ENCODE measurements at places on chromosomes 2 and 18.

DNA sequence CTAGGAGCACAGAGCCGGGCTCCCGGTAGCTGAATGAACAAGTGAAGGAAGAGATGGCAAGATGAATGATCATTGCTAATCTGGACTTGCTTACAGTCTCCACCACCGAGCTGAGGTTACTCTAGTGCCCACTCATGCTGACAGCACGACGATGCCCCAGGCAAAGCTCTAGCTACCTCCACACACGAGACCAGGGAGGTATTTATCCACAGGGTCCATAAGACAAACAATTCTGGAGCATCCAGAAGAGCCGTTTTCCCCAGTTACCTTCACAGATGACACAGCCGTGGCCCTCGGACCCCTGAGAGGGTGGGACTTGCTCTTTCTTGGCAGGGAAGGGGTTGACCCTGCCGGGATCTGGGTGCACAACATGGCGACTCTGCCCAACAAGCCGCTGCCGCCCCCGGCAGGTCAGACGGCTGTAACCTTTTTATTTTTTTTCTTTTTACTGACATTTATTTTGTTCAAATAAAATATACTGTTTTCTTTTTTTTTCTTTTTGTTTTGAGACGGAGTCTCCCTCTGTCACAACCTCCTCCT is 120.3 kb downstream of the PXDN start:
- DNase-seq = no peak

GRCh38 chr2:48207201-48207641 is 300.9 kb upstream of the FBXO11 start:
- DNase-seq = no peak

DNA sequence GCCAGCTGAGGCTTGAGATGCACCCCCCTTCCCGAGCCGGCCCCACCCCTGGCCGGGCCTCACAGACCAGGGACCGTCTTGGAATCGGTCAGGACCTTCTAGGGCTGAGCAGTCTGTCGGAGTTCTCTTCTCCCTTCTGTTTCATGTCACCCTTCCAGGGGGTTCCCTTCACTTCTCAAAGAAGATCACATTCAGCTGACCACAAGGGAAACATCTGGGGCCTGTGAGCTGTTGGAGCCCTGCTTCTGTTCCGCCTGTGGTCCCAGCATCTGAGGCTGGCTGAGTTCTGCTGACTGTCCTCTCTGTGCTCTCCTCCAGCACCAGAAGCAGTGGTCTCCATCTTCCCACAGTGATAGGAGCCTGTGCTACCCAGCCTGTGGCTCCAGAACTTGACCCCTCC is 106.5 kb downstream of the SEPTIN10 start:
- DNase-seq = no peak

- no peak for DNase-seq
Observed at GRCh38 chr2:156191527-156191926, 141.0 kb downstream of the NR4A2 start.

GRCh38 chr2:152099367-152100050 is 665 bp upstream of the CACNB4 start:
- no peak for DNase-seq

DNA sequence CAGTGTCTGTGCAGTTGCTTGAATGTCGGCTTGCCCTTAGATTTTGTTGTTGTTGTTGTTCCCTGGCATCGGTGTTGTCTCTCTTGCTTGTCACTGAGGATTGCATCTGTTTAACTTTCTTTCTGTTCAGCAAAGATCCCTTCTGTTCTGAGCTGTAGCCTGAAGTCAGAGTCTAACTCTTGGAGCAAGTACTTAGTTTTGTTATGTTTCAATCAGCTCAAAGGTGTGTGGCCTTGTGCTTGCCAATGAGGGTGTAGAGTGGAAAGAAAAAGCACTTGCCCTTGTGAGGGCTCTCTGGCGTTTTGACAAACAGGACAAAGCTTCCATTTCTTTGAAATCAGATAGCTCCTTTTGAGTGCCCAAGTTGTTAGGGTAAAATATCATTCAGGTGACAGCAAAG is 757.1 kb upstream of the CDH7 start:
- no peak for DNase-seq

DNA sequence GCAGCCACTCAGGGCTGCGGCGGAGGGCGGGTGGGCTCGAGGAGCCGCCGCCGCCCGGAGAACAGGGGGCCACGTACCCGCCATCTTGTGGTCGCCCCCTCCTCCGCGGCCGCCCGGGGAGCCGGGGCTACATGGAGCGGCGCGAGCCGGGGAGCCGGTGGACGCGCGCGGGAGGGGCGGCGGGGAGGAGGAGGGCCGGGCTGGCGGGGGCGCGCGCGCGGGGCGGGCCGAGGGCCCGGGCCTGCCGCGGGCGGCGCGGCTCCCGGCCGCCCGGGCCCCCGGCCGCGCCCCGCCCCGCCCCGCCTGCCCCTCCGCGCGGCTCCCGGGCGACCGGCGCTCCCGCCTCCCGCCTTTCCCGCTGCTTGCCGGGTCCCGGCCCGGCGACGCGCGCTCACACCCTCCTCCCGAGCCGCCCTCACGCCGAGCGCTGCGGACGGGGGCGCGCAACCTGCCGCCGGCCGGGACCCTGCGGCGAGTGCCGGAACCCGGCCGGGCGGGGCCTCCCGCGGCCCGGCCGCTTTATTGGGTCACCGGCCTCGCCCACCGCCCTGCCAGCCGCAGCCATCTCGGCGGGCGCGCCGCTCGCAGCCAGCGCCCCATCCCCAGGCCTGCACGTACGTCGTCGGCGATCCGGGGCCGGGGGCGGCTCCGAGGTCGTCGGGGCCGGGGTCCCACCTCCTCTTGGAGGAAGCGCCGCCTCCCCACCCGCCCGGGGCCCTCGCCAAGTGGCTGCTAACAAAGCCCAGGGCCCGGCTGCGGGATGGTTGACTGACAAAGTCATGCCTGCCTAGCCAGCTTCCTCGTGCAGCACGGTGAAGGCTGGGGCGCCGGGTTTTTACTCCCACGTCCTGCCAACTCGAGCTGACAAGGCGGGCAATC is at the start of gene PPP4R1:
Gene PPP4R1 (minus strand): TSS at position 159 of the 879 bp plus-strand sequence. CDS start 75 bp downstream, at position 84.
- peak; percentile 33 for DNase-seq

DNA sequence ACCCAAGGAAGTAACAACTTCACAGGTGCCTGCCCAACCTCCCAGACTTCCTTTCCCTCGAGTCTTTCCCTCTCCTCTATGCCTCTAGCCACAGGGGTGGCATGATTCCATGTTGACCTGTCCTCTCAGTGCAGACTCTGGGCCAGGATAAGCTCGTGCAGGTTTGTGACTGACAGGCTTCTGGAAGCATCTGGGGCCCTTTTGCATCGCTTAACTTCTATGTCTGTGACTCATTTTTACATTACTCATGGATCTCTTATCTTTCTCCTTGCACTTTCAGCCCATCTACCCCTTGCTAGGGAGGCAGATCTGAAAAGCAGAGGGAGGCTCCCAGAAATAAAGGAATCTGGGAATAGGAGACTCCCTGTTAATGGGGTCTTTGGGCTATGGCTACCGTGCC is 98.5 kb upstream of the RIOK3 start:
- no peak for DNase-seq

GRCh38 chr2:12618576-12618975 is 98.2 kb upstream of the TRIB2 start:
- DNase-seq = no peak

- no peak for DNase-seq
Observed at GRCh38 chr2:143603035-143603655, 473.9 kb downstream of the ARHGAP15 start.

GRCh38 chr18:61992923-61993322 is 100.1 kb upstream of the RNF152 start:
- DNase-seq = no peak

- DNase-seq = no peak
Observed at GRCh38 chr18:47250391-47251046, 941 bp downstream of the SKOR2 start.

GRCh38 chr18:13266218-13267100 is 47.9 kb downstream of the LDLRAD4 start:
- DNase-seq = no peak
